ENCODE measurements at places on chromosomes 7 and 10.

GRCh38 chr10:47370015-47370767 lies 13.9 kb downstream of the ZNF488 start:
- DNase-seq: no peak

DNA sequence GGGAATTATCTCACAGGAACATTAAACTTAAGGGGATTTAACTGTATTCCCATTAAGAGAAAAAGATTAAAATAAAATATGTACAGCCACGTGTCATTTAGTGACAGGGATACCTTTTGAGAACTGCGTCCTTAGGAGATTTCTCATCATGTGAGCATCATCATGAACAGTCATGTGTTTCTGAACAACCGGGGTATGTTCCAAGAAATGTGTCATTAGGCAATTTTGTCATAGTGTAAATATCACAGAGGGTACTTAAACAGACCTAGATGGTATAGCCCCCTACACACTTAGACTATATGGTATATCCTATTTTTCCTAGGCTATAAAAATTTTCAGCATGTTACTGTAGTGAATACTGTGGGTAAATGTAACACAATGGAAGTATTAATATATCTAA lies 840.3 kb downstream of the CNTNAP2 start:
- no peak for DNase-seq

DNA sequence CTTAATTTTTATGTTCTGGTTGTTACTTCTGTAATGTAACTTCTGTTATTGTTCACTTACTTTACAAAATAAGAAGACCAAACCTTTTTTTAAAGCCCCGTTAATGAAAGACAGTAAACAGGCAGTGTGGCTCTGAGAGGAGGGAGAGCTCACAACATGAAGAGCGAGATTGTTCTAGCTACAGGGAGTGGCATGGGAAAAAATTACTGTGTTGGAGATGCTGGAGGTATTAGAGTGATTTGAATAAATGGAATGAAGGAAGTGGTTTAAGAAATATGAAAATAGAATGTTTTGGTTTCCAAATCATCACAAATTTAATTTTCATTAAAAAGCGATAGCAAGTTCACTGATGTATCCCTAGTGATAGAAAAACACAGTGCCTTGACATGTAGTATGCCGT lies 31.8 kb downstream of the REEP3 start:
- DNase-seq: no peak

GRCh38 chr10:15254808-15255648 lies 86.5 kb upstream of the NMT2 start:
- DNase-seq: no peak

DNA sequence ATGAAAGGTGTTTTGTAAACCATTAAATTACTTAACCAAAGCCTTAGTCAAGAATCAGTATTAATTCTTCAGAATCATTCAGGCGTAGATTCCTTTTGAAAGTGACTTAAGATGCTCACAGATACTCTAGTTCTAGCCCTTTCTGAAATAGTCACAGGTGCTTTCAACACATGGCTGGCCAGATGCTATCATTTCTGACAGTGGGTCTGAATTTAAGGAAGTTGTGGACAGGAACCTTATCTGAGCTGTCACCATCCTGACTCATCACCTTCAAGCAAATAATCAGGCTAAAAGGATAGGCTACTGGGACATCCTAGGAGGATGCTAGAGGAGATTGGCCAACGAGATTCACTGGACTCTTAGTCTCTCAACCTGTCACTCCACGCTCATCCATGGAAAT lies 501.5 kb downstream of the LRMDA start:
- no peak for DNase-seq

GRCh38 chr10:73439605-73440312 lies 6.4 kb upstream of the MSS51 start:
- no peak for DNase-seq

DNA sequence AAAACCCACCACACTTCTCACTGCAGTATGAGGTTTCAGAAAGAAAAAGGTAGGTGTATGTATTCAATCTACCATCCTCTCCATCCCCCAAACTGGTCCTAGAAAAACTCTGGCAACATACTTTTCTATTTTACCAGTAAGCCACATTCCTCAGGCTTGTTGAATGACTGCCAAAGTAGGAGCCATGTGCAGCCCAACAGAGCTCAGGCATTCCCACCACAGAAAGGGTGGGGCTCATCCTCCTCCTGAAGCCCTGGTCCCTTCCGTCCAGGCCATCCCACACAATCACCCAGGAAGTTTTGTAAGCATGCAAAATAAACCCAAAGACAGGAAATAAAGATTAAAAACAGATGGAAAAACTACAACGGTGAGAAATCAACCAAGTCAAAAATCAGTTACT lies 57.2 kb downstream of the MAD1L1 start:
- DNase-seq: no peak

GRCh38 chr7:65746398-65746669 lies 126.5 kb upstream of the VKORC1L1 start:
- no peak for DNase-seq

DNA sequence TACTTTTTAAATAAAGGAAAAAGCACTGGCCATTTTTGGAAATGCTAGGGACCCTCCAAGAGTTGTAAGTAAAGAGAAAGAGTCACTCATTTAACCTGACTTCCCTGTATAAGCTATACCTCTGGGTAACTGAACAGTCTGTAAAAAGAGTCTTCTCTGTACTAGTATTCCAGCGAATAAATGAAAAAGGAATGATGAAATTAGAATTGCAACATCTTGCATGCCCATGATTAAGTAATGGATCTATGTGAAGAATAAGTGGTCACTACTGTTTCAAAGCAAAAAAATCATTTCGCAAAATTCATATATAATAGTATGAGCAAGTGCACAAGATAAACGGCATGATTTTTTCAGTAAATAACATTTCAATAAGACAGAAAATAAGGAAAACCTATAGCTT lies 116.8 kb downstream of the ZFAND4 start:
- no peak for DNase-seq

DNA sequence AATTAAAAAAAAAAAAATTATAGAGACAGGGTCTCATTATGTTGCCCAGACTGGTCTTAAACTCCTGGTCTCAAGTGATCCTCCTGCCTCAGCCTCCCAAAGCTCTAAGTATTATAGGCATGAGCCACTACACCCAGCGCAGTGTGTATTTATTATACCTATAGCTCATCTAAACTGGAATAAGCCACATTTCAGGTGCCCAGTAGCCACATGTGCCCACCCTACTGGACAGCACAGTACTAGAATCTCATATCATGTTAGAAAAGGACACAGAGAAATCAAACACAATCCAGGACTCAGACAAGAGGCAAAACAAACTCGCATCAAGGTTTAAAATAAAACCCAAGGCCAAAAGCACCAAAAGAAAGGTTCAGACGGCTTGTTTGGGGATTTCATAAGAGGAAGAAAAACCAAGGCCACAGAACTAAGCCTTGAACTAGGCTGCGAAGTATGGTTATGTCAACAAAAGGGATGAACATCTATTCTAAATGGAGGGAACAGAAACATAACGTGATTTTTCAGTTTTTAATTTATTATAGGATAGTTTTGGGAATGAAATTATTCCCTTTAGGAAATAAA lies 32.3 kb downstream of the SLC16A9 start:
- DNase-seq: no peak

DNA sequence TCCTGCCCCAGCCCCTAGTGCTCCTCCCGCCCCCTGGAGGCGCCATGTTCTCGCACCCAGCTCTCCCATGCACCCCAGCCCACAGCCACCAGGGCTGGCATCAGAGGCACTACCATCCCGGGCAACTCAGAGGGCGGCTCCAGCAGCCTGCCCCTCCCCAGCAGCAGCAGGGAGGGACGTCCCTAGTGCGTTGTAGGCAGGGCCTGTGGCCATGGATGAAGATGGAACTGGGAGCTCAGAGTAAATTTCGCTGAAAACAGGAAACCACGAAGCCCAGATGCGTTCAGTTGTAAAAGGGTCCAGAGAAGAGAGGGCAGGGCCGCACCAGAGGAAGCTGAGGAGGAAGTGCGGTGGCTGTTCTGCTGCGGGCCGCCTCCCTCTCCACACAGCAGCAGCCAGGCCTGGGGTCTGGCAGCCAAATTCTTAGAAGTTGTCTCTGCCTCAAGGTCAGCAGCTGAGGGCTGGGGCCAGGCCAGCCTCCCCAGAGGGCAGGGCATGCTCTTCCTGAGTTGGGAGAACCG lies 24.6 kb downstream of the VSIR start:
- peak; percentile 83 for DNase-seq

GRCh38 chr7:131591687-131592319 lies 35.4 kb upstream of the PODXL start:
- no peak for DNase-seq

DNA sequence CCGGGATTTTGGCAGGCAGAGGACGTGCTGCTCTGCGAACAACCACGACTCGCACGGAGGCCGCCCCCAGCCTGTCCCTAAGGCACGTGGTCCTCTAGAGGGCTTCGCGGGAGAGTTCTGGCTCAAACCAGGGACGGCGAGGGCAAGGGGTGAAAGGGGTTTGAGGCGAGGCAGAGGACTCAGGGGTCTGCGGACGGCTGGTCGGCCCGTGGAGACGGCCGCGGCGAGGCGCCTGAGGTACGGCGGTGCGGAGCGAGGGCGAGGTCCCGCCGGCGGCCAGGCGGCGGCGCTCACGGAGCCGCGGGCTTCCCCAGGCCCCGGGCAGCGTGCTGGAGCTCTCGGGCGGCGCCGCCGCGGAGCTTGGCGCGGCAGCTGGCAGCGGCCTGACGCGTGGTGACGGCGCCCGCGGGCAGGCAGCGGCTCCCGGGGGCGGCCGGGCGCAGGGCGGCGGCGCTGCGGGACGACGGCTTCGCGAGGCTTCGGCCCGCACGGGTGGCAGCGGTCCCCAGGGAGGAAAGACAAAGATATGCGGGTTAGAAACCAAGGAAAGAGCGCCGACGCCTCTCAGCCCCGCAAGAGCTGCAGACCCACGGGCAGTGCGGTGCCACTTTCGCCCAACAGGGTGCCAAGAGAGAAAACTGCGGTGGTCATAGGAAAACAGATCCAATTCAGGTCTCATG lies 44.8 kb downstream of the ZNF800 start:
- peak; percentile 61 for DNase-seq

- no peak for DNase-seq
These were observed 29.9 kb downstream of the TAS2R41 start for GRCh38 chr7:143507534-143508055.

DNA sequence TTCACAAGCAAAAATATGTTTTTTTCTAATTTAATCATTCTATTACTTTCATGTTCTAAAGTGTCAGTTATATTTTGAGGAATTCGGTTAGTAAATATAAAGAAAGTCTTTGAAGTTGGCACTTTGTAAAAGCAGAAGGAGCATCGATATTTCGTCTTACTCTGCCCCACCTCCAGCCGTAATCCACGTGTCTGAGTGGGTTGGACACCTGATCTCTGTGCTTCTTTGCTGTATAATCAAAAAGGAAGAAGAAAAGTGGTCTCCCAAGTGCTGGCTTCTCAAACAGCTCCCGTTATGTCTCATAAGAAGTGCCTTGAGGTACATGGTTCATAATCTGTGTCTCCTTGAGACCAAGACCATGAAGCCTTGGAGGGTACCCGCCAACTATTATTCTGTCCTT lies 19.8 kb downstream of the PRKAR2B start:
- DNase-seq: no peak

- no peak for DNase-seq
These were observed 192.7 kb downstream of the EXOC4 start for GRCh38 chr7:133445617-133446016.

DNA sequence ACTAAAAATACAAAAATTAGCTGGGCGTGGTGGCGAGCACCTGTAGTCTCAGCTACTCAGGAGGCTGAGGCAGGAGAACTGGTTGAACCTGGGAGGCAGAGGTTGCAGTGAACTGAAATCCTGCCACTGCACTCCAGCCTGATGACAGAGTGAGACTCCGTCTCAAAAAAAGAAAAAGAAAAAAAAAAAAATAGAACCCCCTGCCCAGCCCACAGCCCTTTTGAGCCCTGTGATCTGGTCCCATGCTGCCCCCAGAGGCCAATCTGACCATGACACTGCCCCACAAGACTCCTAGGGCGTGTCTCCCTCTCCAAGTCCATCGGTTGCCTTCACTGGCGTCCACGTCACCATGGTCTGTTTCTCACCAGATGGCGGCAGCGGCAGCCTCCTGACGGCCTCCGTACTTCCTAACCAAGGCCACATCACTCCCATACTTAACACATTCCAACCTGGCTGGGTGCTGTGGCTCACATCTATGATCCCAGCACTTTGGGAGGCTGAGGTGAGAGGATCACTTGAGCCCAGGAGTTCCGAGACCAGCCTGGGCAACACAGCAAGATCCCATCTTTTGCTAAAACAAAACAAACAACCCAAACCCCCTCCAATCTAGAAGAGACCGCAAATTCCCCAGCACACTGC lies 18.0 kb downstream of the STX1A start:
- no peak for DNase-seq

- no peak for DNase-seq
These were observed 33.5 kb downstream of the GDI2 start for GRCh38 chr10:5779730-5780129.

DNA sequence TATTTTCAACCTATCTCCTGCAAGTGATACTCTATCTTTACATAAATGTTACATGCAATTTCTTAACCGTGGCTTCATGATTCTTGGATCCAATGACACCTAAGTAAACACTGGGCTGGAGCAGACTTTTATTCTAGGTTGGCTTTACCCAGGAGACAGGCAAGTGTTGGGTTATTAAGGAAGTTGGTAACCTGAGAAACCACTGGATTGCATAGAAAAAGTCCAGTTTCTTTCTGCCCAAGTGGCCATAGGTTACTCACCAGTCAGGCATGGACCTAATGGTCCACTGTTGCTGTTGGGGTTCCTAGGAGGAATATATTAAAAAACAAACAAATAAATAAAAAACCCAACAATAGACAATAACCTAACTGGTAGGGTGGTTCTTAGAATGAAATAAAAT lies 112.8 kb downstream of the SEMA3D start:
- DNase-seq: no peak

- DNase-seq: no peak
These were observed 1249.4 kb upstream of the SORCS1 start for GRCh38 chr10:108413954-108414353.

DNA sequence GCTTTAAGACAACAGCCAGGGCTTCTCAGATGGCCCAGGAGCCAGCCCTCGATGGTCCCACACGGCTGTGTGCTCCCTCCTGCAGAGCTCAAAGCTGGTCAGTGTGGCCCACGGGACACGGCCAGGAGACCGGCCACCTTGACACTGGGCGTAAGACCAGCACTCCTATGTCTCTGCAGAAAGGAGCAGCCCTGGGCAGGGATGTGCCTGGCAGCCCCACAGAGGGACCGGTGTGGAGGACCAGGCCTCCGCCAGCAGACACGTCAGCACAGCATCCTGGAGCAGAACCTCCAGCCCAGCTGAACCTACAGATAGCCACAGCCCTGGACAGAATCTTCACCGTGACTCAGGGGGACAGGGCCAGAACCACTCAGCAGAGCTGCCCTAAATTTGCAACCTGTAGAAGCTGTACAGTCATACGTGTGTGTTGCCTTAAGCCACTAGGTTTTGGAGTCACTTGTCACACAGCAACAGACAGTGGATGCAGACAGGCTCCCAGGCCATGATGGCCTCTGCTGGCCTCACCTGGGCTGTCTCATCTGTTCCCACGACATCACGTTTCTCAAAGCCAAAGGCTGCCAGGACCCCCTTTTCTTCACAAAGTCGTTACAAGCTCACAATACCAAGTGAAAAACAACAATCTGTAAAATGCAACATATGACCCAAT lies 132.4 kb downstream of the DIP2C start:
- DNase-seq: no peak
